Inflammatory macrophage treated with lipopolysaccharide for 4 hours (primary cell): ENCODE measurements at places on chromosomes 16 and 17.

DNA sequence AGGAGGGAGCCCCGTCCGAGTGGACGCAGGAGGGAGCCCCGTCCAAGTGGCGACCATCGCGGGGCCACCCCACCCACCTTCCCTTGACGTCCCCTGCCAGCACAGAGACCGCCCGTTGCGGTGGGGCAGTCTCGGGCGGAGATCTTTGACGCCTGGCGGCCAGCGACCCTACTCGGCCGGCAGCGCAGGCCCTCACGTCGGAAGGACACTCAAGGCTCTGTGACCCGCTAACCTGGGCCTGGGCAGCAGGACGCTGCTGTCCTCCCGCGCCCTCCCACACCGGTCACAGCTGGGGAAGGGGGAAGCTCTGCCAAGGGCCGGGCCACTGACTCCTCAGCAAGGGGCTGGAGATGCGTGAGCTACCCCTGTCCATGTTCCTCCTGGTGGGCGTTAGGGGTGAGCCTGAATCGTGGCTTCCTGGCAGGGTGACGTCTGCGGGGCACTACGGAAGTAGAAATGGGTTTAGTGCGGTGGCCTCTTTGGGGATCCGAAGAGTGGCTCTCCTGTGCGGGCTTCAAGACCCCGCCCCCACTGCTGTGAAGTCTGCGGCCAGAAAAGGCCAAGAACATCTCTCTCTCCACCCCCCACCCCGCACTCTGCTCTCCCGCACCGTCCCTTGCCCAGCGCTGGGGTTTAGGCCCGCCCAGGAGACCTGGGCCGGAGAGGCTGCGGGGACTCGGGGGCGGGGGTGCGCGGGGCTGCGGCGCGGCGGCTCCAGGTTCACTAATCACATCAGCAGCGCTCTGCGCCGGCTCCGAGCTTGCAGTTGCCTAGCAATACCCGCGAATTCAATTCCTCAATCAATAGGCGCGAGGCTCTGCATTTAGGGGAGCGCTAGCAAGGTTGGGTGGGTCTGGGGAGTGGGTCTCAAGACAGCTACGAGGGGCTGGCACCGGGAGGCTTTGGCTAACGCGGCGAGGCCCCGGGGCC, 5.8 kb downstream of the CBX8 start:
- no peak for DNase-seq

- DNase-seq = no peak
Measured at GRCh38 chr16:17166095-17166494, 304.7 kb downstream of the XYLT1 start.

DNA sequence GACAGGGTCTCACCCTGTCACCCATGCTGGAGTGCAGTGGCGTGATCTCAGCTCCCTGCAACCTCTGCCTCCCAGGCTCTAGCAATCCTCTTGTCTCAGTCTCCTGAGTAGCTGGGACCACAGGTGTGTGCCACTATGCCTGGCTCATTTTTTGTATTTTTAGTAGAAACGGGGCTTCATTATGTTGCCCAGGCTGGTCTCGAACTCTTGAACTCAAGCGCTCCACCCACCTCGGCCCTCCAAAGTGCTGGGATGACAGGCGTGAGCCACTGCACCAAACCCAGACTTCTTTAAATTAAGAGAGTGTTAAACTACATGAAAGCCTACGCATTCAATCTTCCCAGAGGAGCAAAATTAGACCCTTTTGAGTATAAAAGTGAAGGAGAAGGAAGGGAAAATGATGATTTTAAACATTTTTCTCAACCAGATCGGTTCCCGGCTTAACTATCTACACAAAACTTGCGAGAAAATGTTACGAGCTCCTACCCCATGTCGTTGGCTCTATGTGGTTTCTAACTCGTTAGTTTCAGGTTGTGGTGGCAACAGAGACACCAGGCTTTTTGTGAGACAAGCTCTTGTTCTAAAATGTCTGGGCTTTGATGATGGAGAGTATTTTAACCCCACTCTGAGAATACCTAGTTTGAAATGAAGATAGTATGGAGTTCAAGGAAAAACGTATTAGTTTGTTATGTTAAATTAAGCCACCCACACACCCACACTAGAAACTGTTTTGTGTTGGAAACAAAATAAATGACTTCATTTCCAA, 26.3 kb downstream of the STAT5B start:
- DNase-seq = no peak

GRCh38 chr16:58699151-58699550, 14.6 kb upstream of the SLC38A7 start:
- DNase-seq = peak; percentile 76

DNA sequence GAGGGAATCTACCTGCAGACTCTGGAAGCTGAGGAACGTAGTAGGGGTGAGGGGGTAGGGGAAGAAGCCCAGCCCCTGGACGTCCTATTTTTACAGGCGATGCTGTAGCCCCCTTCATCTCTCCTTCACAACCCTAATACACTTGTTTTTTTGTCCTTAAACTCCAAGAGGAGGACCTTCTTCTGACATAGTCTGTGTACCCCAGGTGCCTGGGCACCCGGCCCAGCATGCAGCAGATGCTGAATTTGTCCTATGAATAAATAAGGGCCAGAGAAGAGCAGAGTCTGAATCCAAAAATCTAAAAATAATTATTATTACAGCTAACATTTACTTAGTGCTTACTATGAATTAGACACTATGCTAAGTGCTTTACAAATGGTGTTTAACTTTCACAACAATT, 5.1 kb downstream of the KIF18B start:
- no peak for DNase-seq

DNA sequence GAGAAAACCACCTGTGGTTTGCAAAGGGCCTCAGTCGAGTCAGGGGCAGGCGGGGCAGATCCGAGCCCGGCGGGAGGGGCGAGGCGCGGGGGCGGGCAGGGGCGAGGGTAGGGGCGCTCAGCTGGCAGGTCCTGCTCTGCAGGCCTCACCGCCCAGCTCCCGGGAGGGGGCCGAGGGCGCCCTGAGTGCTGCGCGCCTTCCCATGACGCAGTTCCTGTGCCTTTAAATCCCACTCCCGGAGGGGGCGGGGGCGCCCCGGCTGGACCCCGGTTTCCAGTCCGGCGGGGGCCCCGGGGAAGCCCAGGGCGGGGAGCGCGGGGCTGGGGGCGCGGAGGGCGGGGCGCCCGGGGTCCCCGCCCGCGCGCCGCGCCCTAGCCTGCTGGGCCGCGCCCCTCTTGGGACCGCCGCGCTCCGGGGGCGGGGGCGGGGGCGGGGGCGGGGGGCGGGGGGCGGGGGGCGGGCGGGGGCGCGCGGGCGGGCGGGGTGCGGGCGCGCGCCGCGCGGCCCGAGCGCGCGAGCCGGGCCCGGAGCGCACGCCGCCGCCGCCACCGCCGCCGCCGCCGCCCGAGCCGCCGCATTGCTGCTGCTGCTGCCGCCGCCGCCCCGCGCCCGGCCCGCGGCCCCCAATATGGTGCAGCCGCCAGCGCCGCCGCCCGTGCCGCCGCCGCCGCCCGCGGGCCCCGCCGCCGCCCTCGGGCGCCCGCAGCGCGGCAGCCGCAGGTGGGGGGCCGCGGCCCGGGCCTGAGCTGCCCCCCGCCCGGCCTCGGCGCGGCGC, at the start of gene JPH3:
TSS of gene JPH3 (plus strand) at position 508 of the 775 bp plus-strand sequence. CDS start 639 bp downstream, outside the sequence.
- no peak for DNase-seq

- no peak for DNase-seq
Measured at GRCh38 chr17:1123921-1124715, 55.7 kb downstream of the ABR start.

- DNase-seq = no peak
Measured at GRCh38 chr17:82909322-82909904, 69.6 kb upstream of the ZNF750 start.

- DNase-seq = no peak
Measured at GRCh38 chr16:58656899-58657298, 27.3 kb upstream of the CNOT1 start.

GRCh38 chr16:17258848-17259713, 211.7 kb downstream of the XYLT1 start:
- peak; percentile 96 for DNase-seq

DNA sequence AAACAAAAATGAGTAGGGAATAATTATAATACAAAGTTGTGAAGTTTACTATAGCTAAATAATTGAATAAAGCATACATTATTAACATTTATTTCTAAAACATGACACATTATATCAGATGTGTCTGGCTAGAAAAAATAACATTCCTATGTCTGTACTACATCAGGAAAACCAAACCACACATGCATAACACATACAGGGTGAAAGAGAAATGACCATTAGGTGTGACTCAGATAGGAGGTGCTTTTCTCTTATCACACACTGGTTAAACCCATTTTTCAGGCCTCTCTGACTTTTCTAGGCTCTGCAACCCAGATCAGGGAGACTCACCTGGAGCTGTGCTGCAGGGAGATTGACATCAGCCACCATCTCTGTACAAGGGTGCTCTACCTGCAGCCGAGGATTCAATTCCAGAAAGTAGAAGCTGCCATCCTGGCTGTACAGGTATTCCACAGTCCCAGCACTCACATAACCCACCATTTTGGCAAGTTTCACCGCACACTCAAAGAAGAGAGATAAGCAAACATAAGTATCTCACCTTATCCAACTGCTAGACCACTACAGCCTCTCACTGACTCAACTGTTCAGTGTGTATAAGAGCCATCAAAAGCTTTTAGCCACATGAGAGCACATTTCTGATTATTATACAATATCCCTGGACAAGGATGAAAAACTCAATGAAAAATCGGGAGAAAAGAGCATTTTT, 116.6 kb upstream of the C17orf78 start:
- DNase-seq = no peak

GRCh38 chr16:17445421-17445820, 25.3 kb downstream of the XYLT1 start:
- DNase-seq = no peak

DNA sequence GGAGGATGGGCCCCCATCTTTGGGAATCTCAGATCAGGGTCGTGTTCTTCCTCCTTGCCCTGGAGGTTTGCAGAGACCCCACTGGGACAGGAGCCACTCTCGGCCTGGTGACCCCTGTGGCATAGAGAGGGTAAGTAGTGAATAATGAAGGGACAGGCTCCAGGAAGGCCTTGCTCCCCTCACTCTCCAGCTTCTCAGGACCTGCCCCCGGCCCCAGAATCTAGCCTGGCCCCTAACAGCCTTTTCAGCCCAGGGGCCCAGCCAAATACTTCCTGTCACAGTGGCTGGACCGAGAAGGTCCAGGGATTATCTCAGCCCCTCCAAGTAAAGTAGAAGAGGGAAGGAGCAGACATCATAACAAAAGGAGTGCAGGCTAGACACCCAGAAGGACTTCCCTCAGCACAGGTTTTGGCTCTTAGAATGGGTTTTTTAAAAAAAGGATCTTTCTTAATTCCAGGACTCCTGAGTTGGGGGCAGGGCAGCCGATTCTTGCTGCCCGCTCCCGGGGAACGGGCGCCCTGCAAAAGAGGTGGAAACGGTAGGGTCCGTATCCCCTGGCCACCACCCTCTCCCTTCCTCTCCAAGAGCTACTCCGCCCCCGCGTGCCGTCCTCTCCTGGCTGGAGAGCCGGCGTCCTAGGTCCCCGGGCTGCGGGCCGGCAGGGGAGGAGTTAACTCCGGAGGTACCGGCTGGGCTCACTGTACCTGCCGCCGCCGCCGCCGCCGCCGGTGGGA, 559 bp upstream of the NXPH3 start:
- no peak for DNase-seq

GRCh38 chr17:59637611-59638310, 18.1 kb downstream of the CLTC start:
- no peak for DNase-seq

DNA sequence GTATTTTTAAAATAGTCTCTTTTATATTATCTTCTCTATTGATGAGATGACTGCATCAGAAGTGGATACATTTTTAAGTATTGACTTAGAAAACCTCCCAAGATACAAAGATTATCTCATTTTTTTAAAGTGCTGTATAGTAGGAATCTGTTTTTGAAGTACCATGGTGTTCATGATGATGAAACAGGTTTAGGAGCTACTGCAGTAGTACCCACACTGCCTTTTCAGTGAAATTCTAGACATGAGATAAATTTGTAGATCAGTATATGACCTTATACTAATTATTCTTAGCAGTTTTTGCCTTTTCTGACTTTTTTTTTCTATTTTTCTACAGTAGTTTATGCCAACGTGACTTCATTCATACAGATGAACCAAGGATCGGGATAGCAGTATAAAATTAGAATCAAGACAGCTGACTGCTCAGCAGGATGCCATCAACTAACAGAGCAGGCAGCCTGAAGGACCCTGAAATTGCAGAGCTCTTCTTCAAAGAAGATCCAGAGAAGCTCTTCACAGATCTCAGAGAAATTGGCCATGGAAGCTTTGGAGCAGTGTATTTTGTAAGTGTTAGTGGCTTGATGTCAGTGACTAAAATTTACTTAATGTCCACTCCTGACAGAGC, 61.1 kb downstream of the TAOK1 start:
- no peak for DNase-seq

- peak; percentile 86 for DNase-seq
Measured at GRCh38 chr16:48535831-48536613, 74.0 kb downstream of the N4BP1 start.

- DNase-seq = no peak
Measured at GRCh38 chr17:51234162-51234561, 25.7 kb downstream of the MBTD1 start.

- DNase-seq = no peak
Measured at GRCh38 chr17:80837711-80838110, 153.9 kb upstream of the CHMP6 start.

DNA sequence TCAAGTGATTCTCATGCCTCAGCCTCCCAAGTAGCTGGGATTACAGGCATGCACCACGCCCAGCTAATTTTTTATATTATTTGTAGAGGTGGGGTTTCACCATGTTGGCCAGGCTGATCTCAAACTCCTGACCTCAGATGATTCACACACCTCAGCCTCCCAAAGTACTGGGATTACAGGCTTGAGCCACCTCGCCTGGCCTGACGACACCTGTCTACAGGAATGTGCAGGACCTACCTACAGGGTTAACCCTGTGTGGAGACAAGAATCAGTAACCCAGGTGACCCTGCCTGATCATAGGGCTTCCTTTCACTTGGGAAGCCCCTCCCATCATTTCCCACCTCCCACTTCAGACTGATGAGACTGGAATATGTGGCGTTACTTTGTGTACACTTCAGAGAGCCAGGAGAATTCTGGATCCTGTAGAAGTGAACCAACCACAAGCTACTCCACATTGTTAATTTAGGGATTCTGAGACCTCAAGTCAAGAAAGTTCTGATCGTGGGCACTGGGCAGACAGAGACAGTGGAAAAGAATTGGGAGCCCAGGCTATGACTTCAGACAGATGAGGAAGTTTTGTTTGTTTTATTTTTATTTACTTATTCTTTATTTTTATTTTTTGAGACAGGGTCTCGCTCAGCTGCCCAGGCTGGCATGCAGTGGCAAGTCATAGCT, 5.7 kb upstream of the MILR1 start:
- no peak for DNase-seq

GRCh38 chr17:10474536-10474935, 5.2 kb upstream of the MYH4 start:
- DNase-seq = no peak
